ENCODE measurements at places on chromosomes 1 and 21.
A peak's percentile ranks its signal among the peaks of the same experiment; 100 is the strongest.

GRCh38 chr1:239954836-239955235 lies 136.8 kb upstream of the FMN2 start:
- DNase-seq = no peak

DNA sequence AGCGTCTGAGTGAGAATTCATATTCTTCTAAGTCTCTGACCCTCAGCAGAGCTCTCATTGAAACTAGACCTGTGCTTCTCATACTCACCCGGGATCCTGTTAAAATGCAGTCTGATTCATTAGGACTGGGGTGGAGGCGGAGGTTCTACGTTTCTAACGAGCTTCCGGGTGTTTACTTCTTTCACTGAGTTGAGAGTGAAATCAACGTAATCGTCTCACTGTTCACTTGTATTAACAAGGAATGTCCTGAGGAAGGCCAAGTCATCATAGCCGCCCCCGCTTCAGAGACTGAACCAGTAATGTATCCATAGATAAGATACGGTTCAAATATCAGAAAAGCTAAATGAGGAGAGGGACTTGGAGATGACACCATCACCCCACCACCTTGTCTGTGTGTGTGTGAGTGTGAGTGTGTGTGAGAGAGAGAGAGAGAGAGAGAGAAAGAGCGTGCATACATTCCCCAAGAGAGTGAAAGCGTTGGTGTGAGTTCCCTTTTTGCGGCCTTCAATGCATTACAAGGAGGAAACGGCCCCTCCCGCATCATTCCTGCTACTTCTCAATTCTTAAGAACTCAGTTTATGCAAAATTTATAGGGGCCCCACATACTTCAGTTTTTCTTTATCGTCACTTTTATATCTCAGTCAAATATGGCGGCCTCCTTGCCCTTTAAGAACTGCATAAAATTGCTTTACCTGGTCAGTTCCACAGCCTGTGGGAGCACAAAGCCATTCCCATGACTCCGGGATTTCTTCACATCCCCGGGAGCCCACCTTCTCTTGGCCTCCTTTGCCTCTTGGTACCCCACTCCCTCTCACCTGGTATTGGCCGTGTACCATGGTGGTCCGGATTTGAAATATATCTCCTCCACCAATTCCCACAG lies 19.8 kb downstream of the KMO start:
- DNase-seq = peak; percentile 96

DNA sequence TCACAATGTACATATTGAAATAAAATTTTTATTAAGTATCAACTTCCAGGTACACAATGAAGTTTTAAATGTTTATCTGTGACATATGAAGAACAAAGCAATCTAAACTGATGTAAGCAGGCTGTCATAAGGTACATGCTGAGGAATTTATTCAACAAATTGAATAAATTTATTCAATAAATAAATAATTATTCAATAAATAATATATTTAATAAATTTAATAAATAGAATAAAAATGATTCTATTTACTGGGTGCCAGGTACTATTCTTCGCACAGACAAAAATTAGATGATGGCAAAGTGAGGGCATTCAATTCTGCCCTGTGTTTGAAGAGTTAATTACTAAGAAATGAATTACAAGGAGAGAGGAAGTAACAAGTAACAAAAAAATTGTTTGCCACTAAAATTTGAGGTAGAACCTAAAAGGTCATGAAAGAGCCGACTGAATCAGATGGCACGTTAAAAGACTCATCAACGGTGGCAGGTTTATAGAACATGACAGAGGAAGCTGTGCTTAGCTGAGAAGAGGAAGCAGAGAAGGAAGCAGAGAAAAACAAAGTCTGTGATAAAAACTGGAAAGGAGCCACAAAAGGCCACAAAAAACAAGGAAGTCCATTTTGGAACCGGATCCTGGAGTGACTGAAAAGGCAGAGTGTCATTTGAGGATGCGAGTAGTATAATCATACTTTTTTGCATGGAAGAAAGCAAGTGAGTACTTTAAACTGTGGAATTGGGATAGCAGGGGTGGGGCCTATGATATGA lies 2.2 kb upstream of the USP24 start:
- peak; percentile 80 for DNase-seq

GRCh38 chr1:14064649-14065442 lies 364.9 kb downstream of the PRDM2 start:
- no peak for DNase-seq
